ENCODE measurements at places on chromosomes 5 and 9. TPM values are rescaled to one million over a fixed set of nuclear protein-coding genes. Genes with fewer than 3 reads are reported as not detected.

Gene FGF18
- total RNA-seq: not detected

Gene PCDHA1
- 0.07 TPM for total RNA-seq

GRCh38 chr5:146249801-146250200 lies 46.4 kb downstream of the RBM27 start:
- no peak for DNase-seq

DNA sequence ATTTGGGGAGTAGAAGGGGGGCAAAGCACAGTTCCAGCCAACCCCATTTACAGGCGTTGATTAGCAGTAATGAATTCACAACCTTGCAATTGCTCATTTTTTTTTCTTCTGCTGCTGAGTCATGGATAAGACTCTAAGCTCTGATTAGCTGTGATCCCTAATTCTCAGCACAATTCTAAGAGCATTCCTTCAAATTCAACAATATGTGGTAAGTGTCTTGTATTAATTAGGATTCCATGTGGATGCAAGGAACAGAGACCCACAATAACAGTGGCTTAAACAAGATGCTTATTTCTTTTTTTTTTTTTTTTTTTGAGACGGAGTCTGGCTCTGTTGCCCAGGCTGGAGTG lies 133.4 kb downstream of the PALM2AKAP2 start:
- DNase-seq: no peak

- DNase-seq: no peak
Measured at GRCh38 chr5:57055731-57056130, 103.8 kb upstream of the MIER3 start.
